ENCODE measurements at places on chromosomes 6 and 20. TPM values are rescaled to one million over a fixed set of nuclear protein-coding genes. Genes with fewer than 3 reads are reported as not detected.
A peak's percentile ranks its signal among the peaks of the same experiment; 100 is the strongest.

OR12D1 gene
- not detected for total RNA-seq

PSORS1C1 gene
- total RNA-seq = 4.2 TPM

RIPPLY2 gene
- not detected for total RNA-seq

TSHZ2 gene
- total RNA-seq = not detected

GRCh38 chr6:167745670-167746389 is 80.9 kb upstream of the AFDN start:
- no peak overlapping the region for H3K4me3 ChIP-seq
- H3K36me3 ChIP-seq = no peaks in the 10 kb centered on the region
- H3K27ac ChIP-seq = no peak overlapping the region
- H3K4me1 ChIP-seq = no peaks in the 10 kb centered on the region
- H3K27me3 ChIP-seq = peaks cover 19% of the 10 kb centered on the region

GRCh38 chr20:58906894-58907293 is 54.4 kb downstream of the GNAS start:
- H3K36me3 ChIP-seq = peaks cover 62% of the 10 kb centered on the region
- H3K27me3 ChIP-seq = no peaks in the 10 kb centered on the region
- H3K4me1 ChIP-seq = peaks cover 61% of the 10 kb centered on the region

- H3K4me1 ChIP-seq = peaks cover 14% of the 10 kb centered on the region
- no peak for DNase-seq
- H3K36me3 ChIP-seq = no peaks in the 10 kb centered on the region
- no peak within 1 kb of the TSS for H3K27ac ChIP-seq
- H3K4me3 ChIP-seq = no peak within 1 kb of the TSS
Observed at GRCh38 chr6:168078943-168079405, at the start of gene FRMD1. FRMD1 (minus strand) TSS chr6:168079212; CDS start chr6:168079094, 118 bp downstream.

DNA sequence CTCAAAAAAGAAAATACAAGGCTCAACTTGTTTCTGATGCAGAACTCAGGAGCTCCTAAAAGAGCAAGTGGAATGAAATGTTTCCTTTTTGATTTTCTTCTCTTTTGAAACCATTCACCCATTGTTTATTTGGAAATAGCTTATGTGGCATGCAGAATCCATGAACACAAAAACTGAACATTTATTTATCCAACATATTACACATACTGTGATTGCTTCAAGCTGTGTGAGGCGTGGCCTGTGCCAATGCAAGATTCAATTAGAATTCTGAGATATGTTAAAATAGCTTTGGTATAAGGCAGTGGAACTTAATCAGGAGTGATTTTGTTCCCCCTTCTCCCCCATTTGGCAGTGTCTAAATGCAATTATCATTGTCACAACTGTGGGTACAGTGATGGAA is 45.9 kb upstream of the CARMIL1 start:
- H3K4me3 ChIP-seq = no peak overlapping the region
- no peaks in the 10 kb centered on the region for H3K36me3 ChIP-seq
- H3K4me1 ChIP-seq = peaks cover 17% of the 10 kb centered on the region
- H3K27ac ChIP-seq = no peak overlapping the region
- H3K27me3 ChIP-seq = no peaks in the 10 kb centered on the region
- no peak for DNase-seq

DNA sequence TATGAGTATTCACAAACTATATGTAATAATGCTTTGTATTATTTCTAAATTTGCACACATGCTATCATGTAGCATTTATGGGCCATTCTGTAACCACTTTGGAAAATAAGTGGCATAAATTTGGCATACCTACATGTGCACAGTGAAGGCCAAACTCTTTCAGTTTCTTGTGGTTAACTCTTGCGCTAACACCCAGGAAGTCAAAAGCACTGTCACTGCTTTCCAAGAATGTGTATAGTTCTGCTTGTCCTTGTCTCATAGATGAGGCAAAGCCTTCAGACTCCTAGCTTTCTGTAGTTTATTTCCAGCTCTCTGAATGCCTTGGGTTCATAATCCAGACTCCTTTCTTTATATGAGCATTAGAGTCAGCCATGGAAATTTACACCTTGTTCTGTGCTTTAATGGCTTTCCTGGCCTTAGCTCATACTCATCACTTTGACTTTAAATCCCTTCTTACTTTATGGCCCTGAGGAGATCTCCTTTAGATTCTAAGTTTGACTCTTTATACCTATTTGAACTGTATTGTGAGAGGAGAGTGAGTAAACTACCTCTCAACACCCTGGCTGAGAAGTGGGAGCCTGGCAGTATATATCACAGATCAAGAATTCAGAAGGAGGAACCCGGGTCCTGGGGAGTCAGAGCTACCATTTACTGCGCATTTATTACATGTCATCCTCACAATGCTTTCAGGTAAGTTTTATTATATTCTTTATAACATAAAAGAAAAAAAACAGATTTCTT is 949 bp upstream of the SLC17A3 start:
- H3K4me1 ChIP-seq = no peaks in the 10 kb centered on the region
- H3K27me3 ChIP-seq = peaks cover 16% of the 10 kb centered on the region
- H3K27ac ChIP-seq = no peak overlapping the region
- no peak for DNase-seq
- no peak overlapping the region for H3K4me3 ChIP-seq
- no peaks in the 10 kb centered on the region for H3K36me3 ChIP-seq

GRCh38 chr6:16080204-16080603 is 48.7 kb upstream of the MYLIP start:
- H3K27me3 ChIP-seq = peaks cover 3% of the 10 kb centered on the region
- H3K4me3 ChIP-seq = no peak overlapping the region
- H3K4me1 ChIP-seq = peaks cover 2% of the 10 kb centered on the region
- peaks cover 2% of the 10 kb centered on the region for H3K36me3 ChIP-seq

- no peak for DNase-seq
- H3K27ac ChIP-seq = no peak overlapping the region
- H3K36me3 ChIP-seq = no peaks in the 10 kb centered on the region
- H3K4me1 ChIP-seq = peaks cover 5% of the 10 kb centered on the region
- H3K27me3 ChIP-seq = no peaks in the 10 kb centered on the region
Observed at GRCh38 chr6:161496941-161497340, 223.1 kb upstream of the AGPAT4 start.

GRCh38 chr6:119978274-119978889 is 628.8 kb upstream of the MAN1A1 start:
- H3K27ac ChIP-seq = no peak overlapping the region
- no peaks in the 10 kb centered on the region for H3K4me1 ChIP-seq
- DNase-seq = no peak
- H3K4me3 ChIP-seq = no peak overlapping the region
- H3K36me3 ChIP-seq = no peaks in the 10 kb centered on the region

GRCh38 chr6:152248980-152249379 is 388.2 kb downstream of the SYNE1 start:
- DNase-seq = no peak
- no peak overlapping the region for H3K27ac ChIP-seq
- no peaks in the 10 kb centered on the region for H3K27me3 ChIP-seq
- peaks cover 34% of the 10 kb centered on the region for H3K36me3 ChIP-seq
- H3K4me3 ChIP-seq = no peak overlapping the region

DNA sequence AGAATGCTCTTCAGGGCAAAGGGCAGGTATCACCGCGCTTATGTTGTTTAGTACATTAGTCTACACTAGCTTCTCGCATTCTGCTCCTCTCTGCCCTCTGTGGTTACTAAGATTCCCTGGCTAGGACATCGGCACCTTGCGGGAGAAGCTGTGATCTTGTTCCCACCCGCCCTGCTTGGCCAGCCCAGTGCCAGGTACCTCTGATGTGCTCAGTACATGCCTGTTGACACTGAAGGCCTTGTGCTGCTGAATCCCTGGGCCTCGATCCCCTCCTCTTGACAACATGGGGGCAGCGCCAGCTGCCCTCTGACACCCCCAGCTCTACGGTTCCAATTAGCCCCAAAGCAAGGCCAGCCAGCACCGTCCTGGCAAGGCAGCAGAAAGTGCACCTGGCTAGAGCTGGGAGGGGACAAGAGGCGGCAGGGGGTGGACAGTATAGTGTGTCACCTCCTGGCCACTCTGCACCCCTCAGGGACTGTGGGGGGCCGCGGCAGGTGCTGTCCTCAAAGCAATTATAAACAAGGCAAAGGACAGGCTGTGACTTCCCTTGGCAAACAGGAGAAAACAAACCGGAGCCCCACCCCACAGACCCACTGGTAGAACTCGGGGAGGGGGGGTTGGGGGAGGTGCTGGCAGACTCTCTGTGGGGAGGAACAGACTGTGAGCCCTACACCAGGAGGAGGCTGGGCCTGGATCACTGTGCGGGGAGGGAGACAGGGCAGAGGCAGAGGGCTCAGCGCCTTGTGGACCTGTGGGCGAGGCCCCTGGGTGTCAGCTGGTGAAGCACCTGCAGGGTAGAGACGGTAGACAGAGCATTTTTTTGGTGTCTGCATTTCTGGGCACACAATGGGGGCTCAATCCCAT is 7.1 kb downstream of the TFEB start:
- H3K36me3 ChIP-seq = no peaks in the 10 kb centered on the region
- no peak overlapping the region for H3K27ac ChIP-seq
- DNase-seq = peak; percentile 86
- H3K27me3 ChIP-seq = no peaks in the 10 kb centered on the region
- H3K4me1 ChIP-seq = peaks cover 32% of the 10 kb centered on the region
- H3K4me3 ChIP-seq = no peak overlapping the region

All from chondrocyte (in vitro differentiated cells).